ENCODE measurements at places on chromosomes 11 and 22. TPM values are rescaled to one million over a fixed set of nuclear protein-coding genes. Genes with fewer than 3 reads are reported as not detected.

The CASP5 gene
- total RNA-seq: not detected

The SPTBN2 gene
- 62.0 TPM for total RNA-seq

The B4GALNT4 gene
- total RNA-seq: 294 TPM

GRCh38 chr22:46006379-46007002, 29.5 kb upstream of the WNT7B start:
- DNase-seq: peak; percentile 80

- DNase-seq: no peak
Measured at GRCh38 chr11:66293352-66293751, 1.7 kb downstream of the TMEM151A start.

DNA sequence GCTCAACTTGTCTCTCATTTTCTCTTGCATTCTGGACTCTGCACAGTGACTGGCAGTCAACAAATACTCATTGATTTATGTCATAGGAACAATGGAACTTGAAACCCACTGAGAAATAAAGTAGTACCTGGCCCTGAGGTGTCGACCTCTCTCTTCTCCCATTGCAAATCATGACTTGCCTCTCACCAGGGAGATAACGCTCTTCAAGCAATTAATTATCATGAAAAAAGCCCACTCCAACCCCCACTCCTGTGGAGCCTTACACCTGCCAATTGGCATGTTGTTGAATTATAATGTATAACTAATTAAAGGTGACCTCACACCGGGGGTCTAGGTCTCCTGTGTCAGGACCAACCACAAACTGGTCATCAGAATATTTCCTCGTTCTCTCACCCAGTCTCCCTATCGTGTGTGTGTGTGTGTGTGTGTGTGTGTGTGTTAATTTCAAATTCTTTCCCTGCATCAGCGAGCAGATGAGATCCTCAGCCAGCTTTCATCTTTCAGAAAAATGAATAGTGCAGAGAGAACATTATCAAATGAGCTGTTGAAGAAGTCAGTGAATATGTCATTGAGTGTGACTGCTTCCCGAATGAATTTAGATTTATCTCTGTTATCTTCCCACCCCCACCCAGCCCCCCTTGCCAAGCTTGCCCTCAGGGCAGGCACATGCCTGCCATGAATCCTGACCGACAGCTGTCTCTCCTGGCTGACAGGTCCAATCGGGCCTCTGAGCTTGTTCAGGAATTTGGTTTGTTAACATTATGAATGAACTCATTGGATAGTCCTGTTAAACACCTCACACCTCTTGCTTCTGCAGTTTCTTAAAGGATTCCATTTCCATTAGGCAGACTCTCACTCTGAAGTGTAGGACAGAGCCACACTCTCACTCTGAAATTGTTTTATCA, 357.4 kb downstream of the INSC start:
- DNase-seq: no peak

GRCh38 chr11:117473481-117474091, 145.9 kb downstream of the CEP164 start:
- no peak for DNase-seq

Measured in mesothelial cell of epicardium (in vitro differentiated cells).